ENCODE measurements at places on chromosomes 16 and 17.

- DNase-seq = no peak
Observed at GRCh38 chr17:67585077-67585602, 132.6 kb upstream of the NOL11 start.

- no peak for DNase-seq
Observed at GRCh38 chr16:50267651-50268050, 1.3 kb downstream of the ADCY7 start.

DNA sequence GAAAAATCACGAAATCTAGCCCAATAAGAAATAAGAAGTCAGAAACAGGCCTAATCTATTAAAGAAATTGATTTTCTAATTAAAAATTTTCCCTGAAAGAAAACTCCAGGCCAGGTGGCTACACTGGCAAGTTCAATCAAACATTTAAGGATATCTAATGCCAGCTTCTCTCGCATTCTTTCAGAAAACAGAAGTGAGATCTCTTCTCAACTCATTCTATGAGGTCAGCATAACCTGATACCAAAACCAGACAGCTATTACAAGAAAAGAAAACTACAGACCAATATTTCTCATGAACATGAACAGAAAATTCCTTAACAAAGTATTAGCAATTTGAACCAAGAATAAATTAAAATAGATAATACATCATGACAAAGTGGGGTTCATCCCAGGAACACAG is 52.4 kb downstream of the AXIN2 start:
- DNase-seq = no peak

DNA sequence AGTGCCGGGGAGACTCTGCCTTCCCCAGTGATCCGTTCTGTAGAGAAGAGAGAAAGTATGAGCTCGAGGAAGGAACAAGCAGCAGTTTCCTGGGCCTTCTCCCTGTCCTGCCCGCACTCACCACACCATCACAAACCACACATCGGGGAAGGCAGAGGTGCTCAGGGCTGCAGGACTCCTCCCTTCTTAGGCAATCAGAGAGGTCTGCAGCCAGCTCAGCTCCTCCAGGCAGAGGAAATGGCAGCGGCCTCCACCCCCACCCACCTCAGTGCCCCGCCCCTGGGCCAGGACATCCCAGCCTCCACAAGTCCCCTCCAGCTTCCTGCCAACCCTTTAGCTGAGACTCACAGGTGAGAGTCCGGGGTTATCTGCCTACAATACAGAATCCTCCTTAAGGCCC is 2.0 kb downstream of the ZNF319 start:
- no peak for DNase-seq

DNA sequence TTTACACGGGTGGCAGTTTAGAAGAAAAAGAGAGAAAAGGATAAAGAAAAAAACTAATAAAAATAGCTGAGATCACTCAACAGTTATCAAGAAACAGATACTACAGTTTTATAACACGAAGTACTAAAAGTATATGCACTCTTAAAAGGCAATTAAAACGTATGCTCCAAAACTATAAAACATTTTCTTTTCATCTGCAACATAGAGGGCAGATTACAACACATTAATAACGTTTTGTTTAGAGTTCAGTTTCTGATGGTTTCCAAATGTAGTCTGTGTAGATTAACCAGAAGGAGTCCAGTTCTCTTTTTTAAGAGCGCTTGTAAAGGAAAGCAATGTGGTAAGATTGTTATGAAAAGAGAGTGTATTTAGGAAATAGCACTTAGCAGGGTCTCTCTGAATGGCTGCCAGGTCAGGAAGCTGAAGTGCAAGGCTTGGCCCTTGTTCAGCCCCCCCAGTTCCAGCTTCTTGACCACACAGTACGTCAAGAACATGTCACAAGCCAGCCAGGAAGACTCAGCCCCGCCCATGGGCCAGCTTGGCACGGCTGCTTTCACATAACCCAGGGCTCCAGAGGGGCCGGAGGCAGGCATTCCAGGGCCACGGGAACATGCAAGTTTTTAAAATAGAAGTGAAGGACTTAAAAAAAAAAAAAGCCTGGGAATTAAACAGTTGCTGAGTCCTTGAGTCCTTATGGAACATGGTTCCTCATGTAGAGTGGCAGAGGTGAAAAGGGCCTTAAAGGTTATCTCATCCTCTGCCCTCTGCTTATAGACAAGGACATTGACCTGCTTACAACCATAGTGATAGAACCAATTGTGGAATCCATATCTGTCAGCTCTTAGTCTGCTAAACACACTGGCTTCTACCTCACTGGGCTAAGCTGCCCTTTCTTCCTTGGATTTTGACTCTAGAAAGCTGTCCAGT is 147.4 kb upstream of the TBX2 start:
- DNase-seq = no peak
